ENCODE measurements at places on chromosomes 2 and 18.
A peak's percentile ranks its signal among the peaks of the same experiment; 100 is the strongest.

DNA sequence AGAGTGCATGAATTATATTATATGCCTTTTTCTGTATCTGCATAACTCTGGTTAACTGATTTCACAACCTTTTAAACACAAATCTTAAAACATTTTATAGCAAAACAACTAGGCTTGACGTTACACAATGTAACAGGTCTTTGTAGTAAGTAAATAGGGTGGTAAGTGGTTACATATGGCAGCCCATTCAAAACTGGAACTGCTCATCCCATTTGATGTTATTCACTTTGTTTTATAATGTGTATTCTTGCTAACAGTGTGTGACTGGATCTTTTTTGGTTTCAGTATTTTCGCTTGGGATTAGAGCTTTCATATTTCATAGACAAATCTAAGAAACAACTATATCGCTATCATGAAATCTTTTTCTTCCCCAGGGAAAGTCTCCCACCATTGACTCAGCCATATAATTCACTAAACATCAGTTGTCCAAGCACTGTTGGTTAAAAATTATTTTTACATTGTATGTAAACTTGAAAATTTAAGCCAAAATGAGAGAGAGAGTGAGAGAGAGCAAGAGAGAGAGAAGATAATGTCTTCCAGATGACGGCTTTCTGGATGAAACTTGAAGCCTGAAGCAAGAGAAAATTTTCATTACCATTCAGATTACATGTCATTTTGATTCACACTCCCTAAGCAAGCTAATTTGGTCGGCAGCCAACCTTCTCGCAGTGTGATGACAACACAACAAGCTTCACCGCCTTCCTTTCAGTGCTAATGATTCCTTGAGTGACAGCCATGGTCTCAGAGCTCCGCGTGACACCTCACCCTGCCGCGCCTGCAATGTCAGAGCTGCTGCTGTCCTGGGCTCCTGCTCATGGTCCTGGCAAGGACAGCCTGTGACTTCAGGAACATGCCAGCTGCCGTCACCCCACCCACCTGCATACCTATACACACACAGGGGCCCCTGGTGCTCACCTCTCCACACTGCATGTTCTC lies 946.9 kb upstream of the SOX11 start:
- no peak for DNase-seq

- no peak for DNase-seq
Measured at GRCh38 chr2:120876526-120877280, 141.0 kb downstream of the GLI2 start.

GRCh38 chr2:69138247-69138772 lies 125.3 kb downstream of the ANTXR1 start:
- DNase-seq, result peak; percentile 84

DNA sequence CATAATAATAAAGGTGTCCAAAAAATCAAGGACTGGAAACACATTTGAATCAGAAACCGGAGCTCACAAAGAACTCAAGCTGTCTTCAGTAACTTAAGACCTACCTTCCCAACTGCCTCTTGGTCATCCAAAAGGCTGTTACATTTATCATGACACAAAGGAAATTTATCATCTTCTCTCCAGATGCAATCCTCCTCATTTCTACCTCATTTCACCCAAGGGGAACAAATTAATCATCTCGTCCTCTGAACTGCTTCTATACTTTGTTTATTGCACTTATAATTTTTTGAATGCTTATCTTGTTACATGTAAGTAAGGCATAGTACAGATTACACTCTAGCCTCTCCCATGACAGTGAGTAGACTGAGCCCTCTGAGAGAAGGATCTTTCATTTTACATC lies 105.1 kb upstream of the RGPD4 start:
- no peak for DNase-seq

GRCh38 chr2:22011048-22011447 lies 887.3 kb downstream of the TDRD15 start:
- DNase-seq, result no peak

DNA sequence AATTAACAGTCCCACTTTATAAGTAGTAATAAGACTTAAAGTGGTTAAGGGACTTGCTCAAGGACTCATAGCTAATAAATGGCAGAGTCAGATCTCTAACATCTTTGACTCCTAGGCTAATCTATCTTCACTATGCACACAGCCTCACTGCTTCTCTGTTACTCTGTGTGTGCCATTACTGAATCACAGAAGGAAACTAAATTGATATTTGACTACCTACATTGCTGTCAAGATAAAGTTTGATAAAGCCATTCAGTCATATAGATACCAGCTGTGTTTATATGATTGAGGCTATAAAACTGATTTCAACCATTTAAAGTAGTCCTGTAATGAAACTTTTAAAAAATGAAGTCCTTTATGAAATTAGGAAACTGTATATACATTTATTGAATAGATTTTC lies 10.9 kb downstream of the SLC39A10 start:
- DNase-seq, result no peak

Data from fibroblast of pulmonary artery (primary cell).